Activated naive CD4-positive, alpha-beta T cell (primary cell): ENCODE measurements at places on chromosomes 2 and 18.

DNA sequence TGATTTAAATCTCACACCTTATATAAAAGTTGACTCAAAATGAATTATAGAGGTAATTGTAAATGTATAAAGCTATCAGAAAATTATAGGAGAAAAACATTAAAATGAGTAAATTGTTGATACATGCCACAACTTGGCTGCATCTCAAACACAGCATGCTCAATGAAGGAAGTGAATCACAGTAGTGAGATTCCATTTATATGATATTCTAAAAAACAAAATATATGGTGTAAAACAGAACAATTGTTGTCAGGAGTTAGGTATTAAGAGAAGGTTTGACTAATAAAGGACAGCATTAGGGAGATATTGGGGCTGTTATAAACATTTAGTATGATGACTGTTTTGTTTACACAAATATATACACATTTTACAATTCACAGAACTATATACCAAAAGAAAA is 356.6 kb upstream of the CELF4 start:
- DNase-seq = no peak

GRCh38 chr2:112985090-112985489 is 7.3 kb downstream of the IL36G start:
- no peak for DNase-seq

DNA sequence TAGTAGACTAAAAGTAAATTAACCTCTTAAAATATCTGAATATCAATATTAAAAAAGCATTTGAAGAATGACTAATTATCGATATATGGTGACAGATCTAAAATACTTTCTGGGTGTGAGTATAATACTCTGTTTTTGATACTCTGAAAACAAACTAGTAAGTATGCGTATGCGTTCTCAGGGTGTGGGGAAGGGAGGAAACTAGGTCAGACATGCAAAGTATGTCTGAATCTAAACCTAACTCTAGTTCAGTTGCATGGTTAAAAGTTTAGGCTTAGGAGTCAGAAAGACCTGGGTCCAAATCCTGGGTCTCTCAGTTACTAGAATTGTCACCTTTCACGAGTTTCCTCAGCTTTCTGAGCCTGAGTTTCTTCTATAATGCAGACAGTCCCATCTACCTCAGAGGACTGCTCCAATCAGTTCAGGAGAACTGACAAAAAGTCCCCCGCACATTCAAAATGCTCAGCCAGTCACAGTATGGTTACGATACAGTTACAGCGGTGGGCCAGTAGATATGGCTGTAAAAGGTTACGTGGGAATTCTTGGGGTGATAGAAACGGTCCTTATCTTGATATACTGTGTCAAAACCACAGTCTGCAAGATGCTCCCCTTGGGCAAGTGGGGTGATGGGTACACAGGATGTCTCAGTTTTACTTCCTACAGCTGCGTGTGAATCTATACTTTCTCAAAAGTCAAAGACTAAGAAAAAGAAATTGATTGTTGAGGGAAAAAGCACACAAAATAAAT is 29.2 kb downstream of the UNC50 start:
- DNase-seq = no peak

GRCh38 chr2:120291401-120292311 is 39.0 kb downstream of the RALB start:
- no peak for DNase-seq
